RWPE2 (cell line): ENCODE measurements at places on chromosomes 11 and 22.

GRCh38 chr11:2564588-2565425 lies 120.0 kb downstream of the KCNQ1 start:
- no peaks in the 10 kb centered on the region for H3K27me3 ChIP-seq
- no peak overlapping the region for H3K4me3 ChIP-seq
- DNase-seq, result no peak
- no peaks in the 10 kb centered on the region for H3K36me3 ChIP-seq
- H3K27ac ChIP-seq, result no peak overlapping the region

- H3K36me3 ChIP-seq, result no peaks in the 10 kb centered on the region
- H3K27ac ChIP-seq, result no peak overlapping the region
- H3K4me3 ChIP-seq, result no peak overlapping the region
- H3K27me3 ChIP-seq, result peaks cover 6% of the 10 kb centered on the region
- H3K4me1 ChIP-seq, result no peaks in the 10 kb centered on the region
These were observed 51.0 kb upstream of the IGLL5 start for GRCh38 chr22:22836635-22837034.

DNA sequence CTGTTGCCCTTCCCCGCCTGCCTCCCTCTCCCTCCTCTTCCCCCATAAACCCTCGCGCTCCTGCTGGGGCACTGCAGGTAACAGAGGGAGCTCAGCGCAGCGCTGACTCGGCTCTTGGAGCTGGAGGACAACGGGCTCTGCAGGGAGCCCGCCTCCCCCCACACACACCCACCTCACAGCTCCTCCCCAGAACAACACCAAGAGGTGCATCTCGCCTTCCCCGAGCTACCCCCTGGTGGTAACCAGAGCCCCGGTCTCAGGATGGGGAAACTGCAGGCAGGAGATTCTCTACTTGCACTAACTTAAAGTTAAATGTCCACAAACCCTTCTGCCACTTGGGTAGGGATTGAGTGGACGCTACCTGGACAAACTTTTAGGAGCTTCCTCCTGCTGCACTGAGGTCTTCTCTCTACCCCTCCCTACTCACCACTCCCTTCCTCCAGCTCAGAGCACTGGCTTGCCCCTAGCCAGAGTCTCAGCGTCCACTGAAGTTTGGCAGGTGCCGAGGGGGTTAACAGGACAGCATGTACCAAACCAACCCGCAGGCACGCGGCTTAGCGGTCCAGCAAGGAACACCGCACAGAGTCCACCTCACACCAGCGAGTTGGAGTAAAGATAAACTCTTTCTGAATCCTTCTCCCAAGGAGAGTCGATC lies 4.0 kb upstream of the SCN4B start:
- no peaks in the 10 kb centered on the region for H3K4me1 ChIP-seq
- H3K4me3 ChIP-seq, result no peak overlapping the region
- no peaks in the 10 kb centered on the region for H3K36me3 ChIP-seq

- H3K27me3 ChIP-seq, result no peaks in the 10 kb centered on the region
- no peak overlapping the region for H3K4me3 ChIP-seq
- DNase-seq, result no peak
- peaks cover 15% of the 10 kb centered on the region for H3K4me1 ChIP-seq
These were observed 10.5 kb upstream of the C11orf24 start for GRCh38 chr11:68282141-68282860.

- no peak overlapping the region for H3K27ac ChIP-seq
- peaks cover 16% of the 10 kb centered on the region for H3K27me3 ChIP-seq
- no peaks in the 10 kb centered on the region for H3K36me3 ChIP-seq
- no peaks in the 10 kb centered on the region for H3K4me1 ChIP-seq
- DNase-seq, result no peak
- no peak overlapping the region for H3K4me3 ChIP-seq
These were observed 17.1 kb upstream of the NELL1 start for GRCh38 chr11:20652150-20652806.
